Renal cortex interstitium (tissue), 15 donors: ENCODE measurements at places on chromosomes 5 and 9. TPM values are rescaled to one million over a fixed set of nuclear protein-coding genes. Genes with fewer than 3 reads are reported as not detected.

- no peak for DNase-seq
Measured at GRCh38 chr5:138274189-138274853, at the start of gene GFRA3. Gene GFRA3, minus strand, starts transcription at chr5:138274621. Its CDS starts 197 bp downstream, at chr5:138274424.

The LHX3 gene
- not detected for polyA plus RNA-seq

- no peak for DNase-seq
Measured at GRCh38 chr9:880725-881124, 39.2 kb downstream of the DMRT1 start.

The MYOZ3 gene
- polyA plus RNA-seq = 8.1 TPM

GRCh38 chr5:41686767-41687166, 176.4 kb upstream of the PLCXD3 start:
- no peak for DNase-seq

GRCh38 chr5:146402949-146403348, 44.2 kb upstream of the TCERG1 start:
- DNase-seq = no peak

GRCh38 chr9:4549751-4550295, 59.6 kb downstream of the SLC1A1 start:
- no peak for DNase-seq

GRCh38 chr9:136326061-136326760, 1.1 kb upstream of the GPSM1 start:
- DNase-seq = no peak

The CERCAM gene
- 30.6 TPM for polyA plus RNA-seq

DNA sequence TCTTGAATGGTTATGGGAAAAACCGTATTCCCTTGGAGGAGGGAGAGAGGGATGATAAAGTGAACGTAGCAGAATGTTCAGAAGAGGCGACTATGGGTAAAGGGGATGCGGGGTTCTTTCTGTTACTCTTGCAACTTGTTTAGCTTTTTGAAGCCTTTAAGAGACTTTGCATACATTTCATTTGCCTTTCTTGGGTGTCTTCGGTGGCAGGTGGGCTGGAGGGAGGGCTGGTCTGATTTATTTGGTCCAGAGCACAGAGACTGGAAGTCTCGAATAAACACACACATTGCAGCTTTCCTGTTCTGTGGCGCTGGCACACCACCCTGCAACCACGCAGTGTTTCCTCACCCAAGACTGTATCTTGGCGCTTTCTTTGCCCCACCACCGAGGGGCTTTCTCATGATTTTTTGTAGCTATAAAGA, 23.2 kb downstream of the TTF1 start:
- no peak for DNase-seq

DNA sequence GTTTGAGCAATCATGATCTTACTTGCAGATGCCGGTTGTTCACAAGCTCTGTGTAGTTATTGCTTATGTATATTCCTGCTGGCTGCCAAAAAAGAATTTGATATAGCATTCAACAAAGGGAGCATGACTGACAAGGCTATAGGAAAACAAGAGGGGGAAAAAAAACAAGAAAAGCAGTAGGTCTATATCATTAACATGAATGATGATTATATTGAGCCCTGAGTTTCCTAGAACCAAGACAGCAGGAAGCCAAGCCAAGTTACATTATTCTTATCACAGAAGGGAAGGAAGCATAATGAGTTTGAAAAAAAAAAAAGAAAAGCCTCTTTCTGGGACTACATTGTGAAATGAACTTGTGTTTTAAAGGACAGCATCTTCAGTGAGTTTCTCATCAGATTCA, 41.0 kb downstream of the TSTD2 start:
- DNase-seq = no peak

GRCh38 chr9:105296877-105297287, 52.4 kb downstream of the SLC44A1 start:
- no peak for DNase-seq

The PAEP gene
- polyA plus RNA-seq = 0.22 TPM

The TAF1L gene
- polyA plus RNA-seq = 0.15 TPM

DNA sequence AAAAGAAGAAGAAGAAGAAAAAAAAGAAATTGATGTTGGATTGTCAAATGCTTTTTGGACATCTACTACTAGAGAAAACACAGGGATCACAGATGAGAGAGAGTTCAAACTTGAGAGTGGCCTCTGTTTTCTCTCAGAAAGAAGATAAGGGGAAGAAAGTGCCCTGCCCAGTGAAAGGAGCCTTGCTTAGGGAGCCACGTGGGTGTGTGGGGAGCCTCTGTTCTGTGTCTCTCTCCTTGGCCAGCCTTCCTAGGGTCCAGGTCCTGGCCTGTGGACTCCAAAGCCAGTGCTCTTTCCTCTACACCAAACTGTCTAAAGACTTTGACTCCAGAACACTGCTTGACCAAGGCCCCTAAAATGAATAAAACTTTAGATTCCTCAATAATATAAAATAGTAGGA, 22.0 kb upstream of the COL15A1 start:
- DNase-seq = no peak

DNA sequence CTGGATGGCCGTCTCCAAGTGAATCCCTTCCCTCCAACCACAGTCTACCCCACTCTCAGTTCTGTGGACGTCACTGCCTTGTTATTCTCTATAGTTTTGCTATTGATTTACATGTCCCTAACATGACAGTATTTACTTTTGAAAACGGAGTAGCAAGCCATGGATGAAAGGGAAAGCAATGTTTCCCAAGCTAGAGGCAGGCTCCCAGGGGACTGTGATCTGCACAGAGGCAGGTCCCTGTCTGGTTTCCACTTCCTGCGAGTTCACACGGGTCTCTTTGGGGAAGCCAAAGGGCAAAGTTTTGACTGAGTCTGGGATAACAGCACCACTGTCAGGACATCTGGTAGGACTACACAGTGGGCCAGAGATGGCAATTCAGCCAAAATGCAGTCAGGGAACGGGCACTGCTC, 12.7 kb downstream of the C9orf153 start:
- DNase-seq = no peak

DNA sequence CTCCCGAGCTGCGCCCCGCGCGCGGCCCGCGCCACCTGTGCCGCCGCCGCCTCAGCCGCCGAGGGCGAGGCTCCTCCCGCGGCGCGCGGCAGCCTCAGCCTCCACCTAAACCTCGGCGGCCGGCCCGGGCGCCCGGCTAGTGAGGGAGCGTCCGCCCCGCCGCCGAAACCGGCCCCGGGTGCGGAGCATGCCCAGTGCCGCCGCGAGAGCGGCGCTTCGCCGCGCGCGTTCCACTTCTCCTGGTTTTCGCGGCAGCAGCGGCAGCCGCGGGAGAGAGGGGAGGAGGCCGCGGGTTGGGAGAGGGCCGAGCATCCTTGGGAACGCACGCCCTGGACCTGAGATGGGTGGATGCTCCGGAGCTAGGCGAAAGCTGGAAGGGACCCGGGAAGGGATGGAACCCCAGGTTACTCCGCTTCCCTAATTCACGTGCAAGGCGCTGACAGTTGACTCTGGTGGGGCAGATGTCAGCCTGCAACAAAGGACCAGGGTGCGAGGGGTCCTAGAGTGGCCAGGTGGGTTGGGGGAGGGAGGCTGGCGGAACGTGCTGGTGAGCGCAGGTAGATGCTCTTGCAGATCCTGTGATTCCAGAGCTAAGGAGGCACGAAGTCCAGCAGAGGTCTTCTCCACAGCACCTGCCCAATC, at the start of gene CTNND2:
CTNND2 (minus strand) TSS at position 182 of the 642 bp plus-strand sequence. CDS start 593 bp downstream, outside the sequence.
- DNase-seq = peak; percentile 62

The CPLANE1 gene
- polyA plus RNA-seq = 37.9 TPM

GRCh38 chr9:97502222-97502983, 937 bp downstream of the TMOD1 start:
- no peak for DNase-seq

DNA sequence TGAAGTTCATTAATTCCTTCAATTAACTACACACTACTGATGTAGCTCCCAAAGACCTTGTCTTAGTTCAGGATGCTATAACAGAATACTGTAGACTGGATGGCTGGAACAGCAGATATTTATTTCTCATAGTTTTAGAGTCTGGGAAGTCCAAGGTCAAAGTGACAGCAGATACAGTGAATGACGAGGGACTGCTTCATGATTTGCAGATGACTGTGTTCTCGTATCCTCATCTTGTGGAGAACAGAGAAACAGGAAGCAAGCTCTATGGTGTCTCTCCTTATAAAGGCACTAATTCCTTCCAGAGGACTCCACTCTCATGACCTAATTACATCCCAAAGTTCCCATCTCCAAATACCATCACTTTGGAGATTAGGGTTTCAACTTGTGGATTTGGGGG, 65.6 kb upstream of the MAP1B start:
- DNase-seq = no peak

DNA sequence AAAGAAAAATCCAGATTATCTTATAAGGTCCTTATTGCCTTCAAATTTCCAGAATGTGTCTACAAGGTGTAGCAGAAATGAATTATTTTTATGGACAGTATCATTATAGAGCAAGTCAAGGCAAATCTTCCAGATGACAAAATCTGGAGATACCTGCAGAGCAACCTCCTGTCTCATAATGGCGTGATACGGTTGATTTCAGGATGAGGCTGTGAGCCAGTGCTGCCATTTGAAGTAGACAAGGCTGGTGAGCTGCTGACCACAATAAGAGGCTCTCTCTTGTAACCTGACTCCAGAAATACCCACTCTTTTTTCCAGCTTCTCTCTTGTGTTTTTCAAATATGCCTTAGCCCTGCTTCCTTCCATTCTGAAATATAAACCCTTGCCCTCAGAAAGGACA, 108.2 kb downstream of the HTR1A start:
- DNase-seq = no peak

The SEMA6A gene
- polyA plus RNA-seq = 66.4 TPM

- no peak for DNase-seq
Measured at GRCh38 chr9:124045076-124045829, 33.7 kb downstream of the LHX2 start.

GRCh38 chr9:131129183-131129582, 3.8 kb downstream of the NUP214 start:
- no peak for DNase-seq

The HAPLN1 gene
- polyA plus RNA-seq = 2.9 TPM

GRCh38 chr5:20692913-20693312, 704.9 kb upstream of the CDH18 start:
- no peak for DNase-seq

The CARD9 gene
- polyA plus RNA-seq = 1.3 TPM

GRCh38 chr9:77038281-77039036, 19.0 kb downstream of the FOXB2 start:
- no peak for DNase-seq

DNA sequence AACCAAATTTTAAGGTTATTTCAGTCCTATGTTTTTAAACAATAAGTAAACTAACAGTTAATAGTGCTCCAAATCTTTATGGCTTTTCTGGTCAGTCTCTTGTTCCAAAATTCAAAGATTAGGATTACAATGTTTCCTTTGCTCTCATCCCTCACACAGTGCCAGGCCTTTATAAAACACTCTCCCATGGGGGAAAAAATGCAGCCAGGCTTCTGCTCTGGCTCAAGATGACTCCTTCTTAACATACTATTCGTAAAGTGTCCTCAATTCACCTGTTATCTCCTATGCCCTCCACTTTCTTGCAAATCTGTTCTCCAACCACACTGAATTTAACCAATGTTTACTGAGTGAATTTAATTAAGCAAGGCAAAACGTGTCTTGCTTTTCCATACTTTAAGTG, 1.4 kb downstream of the CEP120 start:
- no peak for DNase-seq

- DNase-seq = no peak
Measured at GRCh38 chr9:134287591-134288491, 38.4 kb upstream of the RXRA start.

DNA sequence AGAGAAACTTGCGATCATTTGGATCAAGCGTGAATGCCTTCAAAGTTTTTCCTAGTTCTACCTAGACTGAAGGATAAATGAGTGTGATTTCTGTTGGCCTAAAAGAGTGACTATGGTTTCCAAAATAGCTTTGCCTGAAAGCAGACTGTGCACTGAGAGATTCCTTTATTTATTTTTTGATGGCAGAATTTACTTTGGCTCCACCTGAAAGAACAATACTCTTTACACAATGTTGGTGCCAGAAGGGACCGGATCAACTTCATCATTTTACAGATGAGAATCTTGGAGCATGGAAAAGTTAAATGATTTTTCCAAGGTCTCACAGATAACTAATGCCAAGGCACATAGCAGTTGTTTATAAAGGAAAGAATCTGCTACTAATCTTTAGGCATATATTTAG, 199.6 kb downstream of the KCTD16 start:
- no peak for DNase-seq

The DND1 gene
- polyA plus RNA-seq = 0.76 TPM

The RNF183 gene
- polyA plus RNA-seq = 6.0 TPM

- DNase-seq = no peak
Measured at GRCh38 chr5:24289582-24290335, 355.0 kb downstream of the CDH10 start.

DNA sequence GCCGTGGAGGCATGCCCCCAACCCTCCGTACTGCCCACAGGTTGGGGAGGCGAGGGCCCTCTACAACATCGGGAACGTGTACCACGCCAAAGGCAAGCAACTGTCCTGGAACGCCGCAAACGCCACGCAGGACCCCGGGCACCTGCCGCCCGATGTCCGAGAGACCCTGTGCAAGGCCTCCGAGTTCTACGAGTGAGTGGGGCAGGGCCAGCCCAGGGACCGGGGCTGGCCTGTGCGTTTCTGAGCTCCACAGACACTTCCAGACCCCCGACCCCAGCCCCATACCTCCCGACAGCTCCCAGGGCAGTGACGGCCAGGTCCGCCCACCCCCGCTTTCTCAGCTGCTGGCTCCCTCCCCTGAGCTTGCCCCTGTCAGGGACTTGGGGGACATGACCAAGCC, 9.5 kb downstream of the GPSM1 start:
- DNase-seq = no peak

The CFAP90 gene
- polyA plus RNA-seq = 6.5 TPM

DNA sequence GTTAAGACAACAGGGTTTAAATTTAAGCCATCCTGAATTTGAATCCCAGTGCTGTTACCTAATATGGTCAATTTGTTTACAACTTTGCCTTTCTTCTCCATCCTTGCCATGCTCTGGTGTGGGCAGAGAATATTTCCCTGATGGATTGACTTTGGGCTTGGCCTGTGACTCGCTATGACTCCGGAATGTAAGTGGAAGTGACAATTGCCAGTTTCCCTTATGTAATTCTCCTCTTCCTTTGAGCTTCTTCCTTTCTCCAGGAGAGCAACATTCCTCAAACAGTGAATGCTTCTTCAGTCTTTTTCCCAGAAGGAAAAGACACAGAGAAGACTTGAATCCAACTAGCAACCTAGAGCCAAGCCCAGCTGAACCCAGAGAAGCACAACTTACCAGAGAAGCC, 159.1 kb downstream of the LURAP1L start:
- DNase-seq = no peak

GRCh38 chr9:126298063-126298801, 28.4 kb upstream of the MVB12B start:
- DNase-seq = peak; percentile 67

DNA sequence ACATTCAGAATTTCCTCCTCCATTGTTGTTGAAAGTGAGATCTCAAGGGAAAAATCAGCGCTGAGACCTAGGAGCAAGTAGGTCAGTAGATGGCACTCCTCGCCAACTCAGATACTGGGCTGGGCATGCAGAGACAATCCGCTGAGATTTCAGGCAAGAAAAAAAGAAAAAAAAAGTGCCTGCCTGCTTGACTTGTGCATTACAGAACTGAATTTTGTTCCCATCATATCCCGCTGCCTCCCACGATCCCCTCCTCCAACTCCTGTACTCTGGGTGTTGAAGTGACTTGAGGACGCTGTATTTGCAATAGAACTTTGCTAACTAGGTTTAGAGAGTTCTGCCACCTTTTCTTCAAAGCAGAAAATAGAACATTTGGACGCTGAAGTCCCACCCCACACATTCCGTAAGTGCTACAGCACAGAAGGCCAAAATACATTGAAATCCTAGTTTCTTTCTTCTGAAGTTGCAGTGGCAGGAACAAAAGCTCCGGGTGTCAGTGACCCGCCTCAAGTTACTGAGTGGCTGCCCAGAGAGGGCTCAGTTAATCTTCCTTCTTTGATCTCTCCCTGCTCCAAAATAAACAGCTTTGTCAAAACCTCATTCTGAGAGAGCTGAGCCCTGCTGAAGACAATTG, 265.8 kb downstream of the MLLT3 start:
- no peak for DNase-seq

The LRRC70 gene
- polyA plus RNA-seq = 4.9 TPM

The PCDHB14 gene
- 10.6 TPM for polyA plus RNA-seq
